ENCODE measurements at places on chromosomes 11 and 22. TPM values are rescaled to one million over a fixed set of nuclear protein-coding genes. Genes with fewer than 3 reads are reported as not detected.

Gene ZNF280B
- total RNA-seq, result 0.21 TPM

Gene SLC5A12
- not detected for total RNA-seq

Gene HSPB2
- 18.1 TPM for total RNA-seq

Gene PRRG4
- 2.0 TPM for total RNA-seq

Gene VSIG2
- total RNA-seq, result 3.8 TPM

Gene GRM5
- 4.3 TPM for total RNA-seq

Gene GRIK4
- total RNA-seq, result not detected

Gene VSIG10L2
- not detected for total RNA-seq

Gene MYRF
- 1.1 TPM for total RNA-seq

Gene CCDC73
- total RNA-seq, result not detected

Gene PNPLA5
- total RNA-seq, result not detected

Gene CARNS1
- 9.3 TPM for total RNA-seq

Gene CABP7
- total RNA-seq, result not detected

Gene MUC2
- total RNA-seq, result 0.10 TPM

Gene ADORA2A
- total RNA-seq, result 5.1 TPM

Gene ADAMTS8
- total RNA-seq, result 8.7 TPM

Gene PHOX2A
- total RNA-seq, result not detected

Gene OR5P2
- total RNA-seq, result not detected

Gene RHOD
- total RNA-seq, result 20.1 TPM

Gene SPINDOC
- 18.3 TPM for total RNA-seq

Gene ZBED5
- 48.4 TPM for total RNA-seq

Gene NELL1
- not detected for total RNA-seq

Gene HEPACAM
- 0.10 TPM for total RNA-seq

Gene SESN3
- 64.5 TPM for total RNA-seq

Gene KCNK4
- not detected for total RNA-seq

Gene GDPD4
- total RNA-seq, result not detected

Gene USH1C
- not detected for total RNA-seq

Gene RASGRP2
- total RNA-seq, result 44.7 TPM

Gene CCDC134
- total RNA-seq, result 4.1 TPM

Gene ANKRD13D
- total RNA-seq, result 96.1 TPM

Gene PYGM
- 12.9 TPM for total RNA-seq

Gene SYT12
- total RNA-seq, result 5.5 TPM

Gene UPK3A
- not detected for total RNA-seq

Gene OSM
- 1.4 TPM for total RNA-seq

Measured in aorta (tissue), 5 donors.